ENCODE measurements at places on chromosomes 11 and 22. TPM values are rescaled to one million over a fixed set of nuclear protein-coding genes. Genes with fewer than 3 reads are reported as not detected.

The OSBP2 gene
- polyA plus RNA-seq: 4.4 TPM

The SHANK2 gene
- polyA plus RNA-seq: 2.9 TPM

The PYGM gene
- 300 TPM for polyA plus RNA-seq

The TYR gene
- 0.26 TPM for polyA plus RNA-seq

The PRR33 gene
- 7.2 TPM for polyA plus RNA-seq
